Stomach (tissue), 19 donors: ENCODE measurements at places on chromosomes 2 and 18. TPM values are rescaled to one million over a fixed set of nuclear protein-coding genes. Genes with fewer than 3 reads are reported as not detected.

The SOCS6 gene
- total RNA-seq = 29.6 TPM

The COL6A3 gene
- total RNA-seq = 411 TPM

The REG3G gene
- not detected for total RNA-seq

The NDC80 gene
- total RNA-seq = 1.4 TPM

The CCDC121 gene
- total RNA-seq = 2.2 TPM

The BCL11A gene
- total RNA-seq = 17.3 TPM

The CD8B gene
- total RNA-seq = 14.0 TPM

The AOX1 gene
- 303 TPM for total RNA-seq
